Psoas muscle (tissue), 8 donors: ENCODE measurements at places on chromosomes 2 and 18. TPM values are rescaled to one million over a fixed set of nuclear protein-coding genes. Genes with fewer than 3 reads are reported as not detected.

Gene KIF5C
- 1.1 TPM for total RNA-seq

GRCh38 chr2:96145036-96145847 lies at the start of gene DUSP2:
Gene DUSP2, minus strand, starts transcription at chr2:96145440. Its CDS starts 86 bp downstream, at chr2:96145354.
- peak; percentile 87 for DNase-seq

DNA sequence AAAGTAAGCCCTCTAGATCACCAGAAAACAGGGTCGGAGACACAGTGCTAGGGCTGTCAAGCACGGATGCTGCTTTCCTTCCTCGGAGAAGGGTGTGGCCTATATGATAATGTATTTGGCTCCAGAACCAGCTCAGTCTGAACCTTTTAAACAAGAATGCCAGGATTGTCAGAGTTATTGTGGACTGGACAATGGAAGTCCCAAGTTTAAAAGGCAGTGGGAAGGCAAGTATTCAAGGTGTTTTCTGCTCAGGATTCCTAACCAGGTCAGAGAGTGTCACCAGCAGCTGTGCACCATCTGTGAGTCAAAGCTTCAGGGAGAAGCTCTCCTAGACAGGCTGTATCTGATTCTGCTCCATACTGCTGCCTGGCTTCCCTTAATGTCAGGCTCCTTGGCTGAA lies 94.8 kb downstream of the SPOPL start:
- DNase-seq, result no peak

Gene ACMSD
- total RNA-seq, result not detected

Gene TCF7L1
- total RNA-seq, result 9.8 TPM
